ENCODE measurements at places on chromosomes 13 and 19.

- no peak for DNase-seq
Measured at GRCh38 chr13:64845110-64845509, 2385.0 kb downstream of the PCDH9 start.

GRCh38 chr13:93201992-93202558, 24.5 kb upstream of the GPC6 start:
- no peak for DNase-seq

GRCh38 chr19:55646889-55647731, 902 bp upstream of the CCDC106 start:
- no peak for DNase-seq

DNA sequence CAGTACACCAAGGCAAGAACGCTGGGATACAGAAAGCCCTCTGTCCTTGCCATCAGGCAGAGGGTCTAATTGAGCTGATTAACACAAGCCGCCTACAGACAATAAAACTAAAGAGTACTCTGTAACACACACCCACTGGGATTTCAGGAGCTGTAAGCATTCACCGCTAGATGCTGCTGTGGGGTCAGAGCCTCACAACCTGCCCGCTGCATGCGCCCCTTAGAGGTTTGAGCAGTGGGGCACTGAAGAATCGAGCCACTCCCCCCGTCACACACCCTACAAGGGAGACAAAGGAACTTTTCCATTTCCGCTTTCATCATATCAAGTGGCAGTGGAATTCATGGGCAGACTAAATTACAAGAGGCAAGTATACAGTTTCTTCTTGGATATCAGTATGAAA, 1080.6 kb downstream of the PCDH17 start:
- no peak for DNase-seq

Data from activated CD4-positive, CD25-positive, alpha-beta regulatory T cell (primary cell).